ENCODE measurements at places on chromosomes 11 and 22.

DNA sequence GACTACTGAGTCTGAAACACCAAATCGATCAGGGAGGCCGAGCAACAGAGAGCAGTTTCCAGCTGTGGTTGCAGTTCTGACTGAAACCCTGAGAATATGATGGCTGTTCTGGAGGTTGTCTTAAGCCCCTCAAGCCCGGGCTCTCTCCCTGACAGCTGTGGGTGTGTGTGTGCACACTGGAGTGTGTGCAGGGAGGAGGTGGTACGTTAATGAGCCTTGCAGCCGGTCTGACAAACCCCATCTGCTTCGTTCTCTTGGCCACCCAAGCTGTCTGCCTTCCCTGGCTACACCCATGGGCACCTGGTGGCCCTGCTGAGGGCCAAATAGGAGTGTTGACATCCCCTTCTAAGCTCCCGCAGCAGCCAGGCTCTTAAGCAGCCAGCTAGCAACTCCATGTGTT is 189.8 kb downstream of the KIRREL3 start:
- DNase-seq, result no peak

GRCh38 chr11:17412488-17413180 is 24.2 kb upstream of the KCNJ11 start:
- no peak for DNase-seq

GRCh38 chr11:833114-833791 is 501 bp downstream of the CD151 start:
- no peak for DNase-seq

DNA sequence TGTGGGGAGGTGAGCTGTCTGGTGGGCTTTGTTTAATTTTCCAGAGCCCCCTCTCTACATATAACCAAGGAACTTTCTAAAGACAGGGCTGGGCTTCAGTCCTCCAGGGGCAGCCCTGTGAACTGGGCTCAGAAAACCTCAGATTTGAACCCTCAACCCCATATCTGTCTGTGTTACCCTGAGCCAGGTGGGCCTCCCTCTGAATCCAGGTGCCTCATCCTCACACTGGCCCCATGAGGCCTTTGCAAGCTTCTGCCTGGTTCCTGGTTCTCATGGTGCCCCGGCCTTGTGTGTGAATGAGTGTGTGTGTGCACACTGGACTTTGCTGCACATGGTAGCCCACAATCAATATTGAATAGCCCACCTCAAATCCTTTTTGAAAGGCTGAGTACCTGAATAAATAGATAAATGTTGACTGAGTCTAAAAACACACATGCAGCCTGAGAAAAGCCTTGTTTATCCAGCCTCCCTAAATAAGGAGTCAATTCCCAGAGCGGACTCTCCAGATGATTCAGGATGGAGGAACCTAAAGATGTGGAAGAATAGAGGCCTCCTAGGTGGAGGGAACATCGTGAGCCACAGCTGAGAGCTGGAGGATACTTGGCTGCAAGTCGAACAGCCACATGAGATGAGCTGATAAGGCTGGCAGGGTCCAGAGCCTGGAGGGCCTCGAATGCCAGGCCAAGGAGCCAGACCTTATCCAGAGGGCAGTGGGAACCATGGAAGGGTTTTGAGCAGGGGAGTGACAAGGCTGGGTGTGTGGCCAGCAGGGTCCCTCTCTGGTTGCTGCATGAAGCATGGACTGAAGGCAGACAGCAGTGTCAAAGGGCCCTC is 28.1 kb upstream of the P2RY2 start:
- DNase-seq, result no peak

DNA sequence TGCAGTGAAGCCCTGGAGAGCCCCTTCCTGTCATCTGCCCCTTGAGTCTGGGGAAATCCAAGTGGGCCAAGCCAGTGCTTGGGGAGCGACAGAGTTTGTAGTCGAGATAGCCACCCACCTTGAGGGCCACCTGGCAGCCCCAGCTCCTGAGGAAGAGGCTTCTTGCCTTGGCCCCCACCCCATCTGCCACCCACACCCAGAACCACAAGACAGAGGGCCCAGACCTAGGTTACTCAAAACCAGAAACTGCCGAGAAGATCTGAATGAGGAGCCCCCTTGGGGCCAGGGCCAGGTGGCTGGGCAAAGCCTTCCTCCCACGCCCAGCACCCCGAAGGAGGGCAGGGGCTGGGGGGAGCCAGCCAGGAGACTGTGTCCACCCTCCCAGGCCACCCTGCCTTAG is 18.8 kb upstream of the PRR5 start:
- DNase-seq, result no peak

DNA sequence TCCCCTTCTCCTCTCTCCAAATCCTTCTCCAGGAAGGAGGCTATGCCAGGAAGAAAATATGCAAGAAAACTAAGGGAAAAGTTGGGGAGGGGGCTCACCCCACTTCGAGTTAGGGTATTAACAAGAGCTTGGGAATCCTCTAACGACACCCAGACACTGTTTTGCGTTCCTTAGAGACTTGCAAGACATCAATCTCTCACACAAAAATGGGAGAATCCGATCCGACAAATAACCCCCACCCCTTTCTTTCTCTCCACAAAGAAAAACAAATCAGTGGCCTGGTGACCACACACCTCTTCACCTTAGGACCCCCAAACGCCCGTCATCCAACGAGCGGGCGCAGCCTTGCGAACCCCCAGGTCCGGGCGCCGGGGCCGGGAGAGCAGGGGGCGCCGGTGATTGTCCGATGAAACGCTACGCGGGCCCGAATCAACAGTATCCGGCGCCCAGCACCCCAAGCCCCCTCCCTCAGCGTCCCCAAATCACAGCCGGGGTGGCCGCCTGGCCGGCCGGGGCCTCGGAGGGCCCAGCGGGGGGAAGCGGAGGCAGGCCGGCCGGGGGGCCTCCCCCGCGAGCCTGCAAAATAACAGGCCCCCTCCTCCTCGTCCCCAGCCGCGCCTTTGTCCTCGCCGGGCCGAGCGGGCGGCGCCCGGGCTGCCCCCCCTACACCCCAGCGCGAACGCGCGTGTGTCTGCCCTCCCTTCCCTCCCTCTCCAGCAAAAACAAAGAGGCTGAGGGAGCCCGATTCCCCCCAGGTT is 690 bp downstream of the CSNK1E start:
- peak; percentile 33 for DNase-seq

DNA sequence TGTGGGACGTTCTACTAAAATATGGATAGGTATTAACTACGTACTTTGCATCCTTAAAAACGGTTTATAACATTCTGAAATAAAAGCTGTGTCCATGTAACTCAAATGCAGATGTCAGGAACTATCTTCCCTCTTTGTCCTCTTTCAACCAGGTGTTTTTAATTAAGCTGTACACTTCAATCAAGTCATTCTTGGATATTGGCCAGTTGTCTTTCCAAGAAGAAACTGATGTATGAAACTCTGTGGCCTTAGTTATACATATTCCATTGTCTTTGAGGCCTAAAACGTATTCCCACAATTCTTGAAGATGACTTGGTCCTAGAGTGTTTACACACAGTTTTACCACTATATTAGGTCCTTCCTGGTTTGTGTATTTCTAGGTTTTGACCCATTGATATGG is 249.0 kb upstream of the CNTN5 start:
- DNase-seq, result no peak

DNA sequence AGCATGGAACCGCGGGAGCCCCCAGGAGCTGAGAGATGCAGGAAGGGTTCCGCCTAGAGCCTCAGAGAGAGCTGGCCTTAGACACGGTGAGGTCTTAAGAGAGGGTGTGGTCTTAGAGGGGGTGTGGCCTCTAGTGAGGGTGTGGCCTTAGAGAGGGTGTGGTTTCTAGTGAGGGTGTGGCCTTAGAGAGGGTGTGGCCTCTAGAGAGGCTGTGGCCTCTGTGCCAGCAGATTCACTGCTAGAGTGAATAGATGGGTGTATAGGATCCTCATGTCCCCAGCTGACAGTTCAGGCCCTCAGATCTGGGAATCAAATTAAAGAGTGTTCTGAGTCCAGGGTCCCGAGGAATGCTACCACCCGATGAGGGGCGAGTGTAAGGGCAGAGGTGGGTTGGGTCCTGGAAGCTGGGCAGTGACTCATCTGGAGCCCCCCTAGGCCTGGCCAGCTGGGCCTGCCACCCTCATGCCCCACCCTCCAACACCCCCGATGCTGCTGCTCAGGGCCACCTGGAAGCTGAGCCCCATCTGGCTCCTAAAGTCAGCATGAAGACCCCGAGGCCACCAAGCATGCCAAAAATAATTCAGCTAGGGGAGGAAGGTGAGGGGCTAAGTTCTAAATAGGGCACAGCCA is 49.5 kb downstream of the IGF2 start:
- DNase-seq, result no peak

- no peak for DNase-seq
These were observed 23.8 kb downstream of the IGHMBP2 start for GRCh38 chr11:68927280-68928135.

DNA sequence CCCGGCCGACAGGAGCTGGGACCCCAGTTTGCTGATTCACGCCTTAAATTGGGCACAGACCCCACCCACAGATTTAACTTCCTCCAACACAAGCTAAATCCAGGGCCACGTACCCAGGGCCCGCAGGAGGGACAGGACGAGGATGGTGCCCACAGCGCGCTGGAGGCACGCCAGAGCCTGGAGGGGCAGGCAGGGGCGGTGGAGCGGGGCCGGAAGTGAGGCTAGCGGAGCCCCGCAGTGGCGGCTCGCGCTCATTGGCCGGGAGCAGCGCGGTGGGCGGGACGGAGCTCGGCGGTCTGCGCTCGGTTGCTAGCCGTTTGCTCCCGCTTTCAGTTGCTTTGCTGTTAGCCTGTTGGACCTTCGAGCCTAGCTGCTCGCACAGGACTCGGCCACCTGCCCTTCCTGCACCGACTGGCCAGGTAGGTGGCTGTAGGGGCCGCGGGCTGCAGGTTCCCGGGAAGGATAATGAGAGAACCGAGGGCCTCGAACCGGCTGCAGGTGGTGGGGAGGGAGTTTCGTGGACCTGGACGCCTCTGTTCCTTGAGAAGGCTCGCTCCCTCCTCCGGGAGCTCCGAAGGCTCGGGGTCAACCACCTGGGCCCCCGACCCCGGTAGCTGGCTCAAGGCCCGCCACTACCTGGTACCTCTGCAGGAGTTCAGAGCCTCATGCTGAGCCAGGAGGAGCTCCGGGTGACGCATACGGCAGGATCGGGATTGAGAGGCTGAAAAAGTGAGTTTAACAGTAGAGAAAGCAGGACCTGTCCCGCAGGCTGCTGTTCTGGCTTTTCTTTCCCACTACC is at the start of gene CCDC134:
Gene CCDC134, plus strand, starts transcription at position 332 of the 799 bp plus-strand sequence. CDS start 8,212 bp downstream, outside the sequence.
- DNase-seq, result peak; percentile 74

DNA sequence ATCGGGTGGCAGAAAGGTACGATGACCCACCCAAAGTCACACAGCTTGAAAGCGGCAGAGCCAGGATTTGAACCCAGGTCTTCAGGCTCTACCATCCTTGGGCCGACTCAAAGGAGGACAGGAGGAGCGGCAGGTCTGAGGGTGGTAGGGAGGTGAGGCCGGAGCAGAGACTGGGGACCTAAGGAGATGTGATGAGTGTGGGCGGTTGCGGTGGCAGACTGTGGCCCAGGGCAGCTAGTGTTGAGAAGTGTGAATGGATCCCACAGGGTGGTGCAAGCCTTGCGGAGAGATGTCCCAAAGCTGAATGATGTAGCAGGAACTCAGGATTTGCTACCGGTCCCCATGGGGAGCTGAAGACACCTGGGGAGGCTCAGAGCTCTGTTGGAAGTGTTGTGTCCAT is 180.2 kb downstream of the MYO18B start:
- DNase-seq, result no peak

DNA sequence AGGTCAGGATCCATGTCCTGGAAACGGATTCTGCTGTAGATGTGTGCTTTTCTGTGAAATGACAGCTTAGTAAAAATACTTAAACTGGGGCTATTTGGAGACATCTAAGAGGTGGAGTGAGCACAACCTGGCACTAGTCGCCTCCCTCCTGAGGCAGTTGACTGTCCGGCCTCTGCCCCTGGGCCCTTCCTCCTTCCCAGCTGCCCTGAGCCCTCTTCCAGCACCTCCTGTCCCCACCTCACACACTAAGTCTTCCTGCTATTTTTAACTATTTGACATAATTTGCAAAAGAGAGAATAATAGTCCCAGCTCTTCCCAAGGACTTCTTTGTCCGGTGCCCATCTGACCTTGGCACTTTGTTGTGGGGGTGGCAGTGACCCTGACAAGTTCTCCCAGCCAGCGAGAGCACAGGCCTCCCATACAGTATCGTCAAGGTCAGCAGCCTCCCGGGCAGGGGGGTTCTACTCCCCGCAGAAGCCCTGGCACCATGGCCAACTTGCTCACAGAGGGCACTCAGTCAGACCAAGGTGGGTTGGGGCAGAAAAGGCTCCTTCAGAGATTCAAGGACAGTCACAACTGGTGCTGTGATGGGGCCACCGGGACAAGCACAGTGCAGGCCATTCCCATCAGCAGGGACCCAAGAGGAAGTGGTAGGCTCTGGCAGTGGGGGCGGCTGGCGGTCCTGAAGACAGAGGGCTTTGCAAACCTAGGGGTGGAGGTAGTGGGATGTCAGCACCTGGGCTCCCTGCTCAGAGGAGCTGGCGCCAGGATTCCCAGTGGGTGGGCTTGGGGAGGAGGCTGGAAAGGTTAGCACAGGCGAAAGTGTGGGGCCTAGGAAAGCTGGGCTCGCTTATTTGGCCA is 5.5 kb upstream of the NEAT1 start:
- DNase-seq, result no peak

GRCh38 chr11:9030601-9031000 is 26.8 kb upstream of the NRIP3 start:
- no peak for DNase-seq

DNA sequence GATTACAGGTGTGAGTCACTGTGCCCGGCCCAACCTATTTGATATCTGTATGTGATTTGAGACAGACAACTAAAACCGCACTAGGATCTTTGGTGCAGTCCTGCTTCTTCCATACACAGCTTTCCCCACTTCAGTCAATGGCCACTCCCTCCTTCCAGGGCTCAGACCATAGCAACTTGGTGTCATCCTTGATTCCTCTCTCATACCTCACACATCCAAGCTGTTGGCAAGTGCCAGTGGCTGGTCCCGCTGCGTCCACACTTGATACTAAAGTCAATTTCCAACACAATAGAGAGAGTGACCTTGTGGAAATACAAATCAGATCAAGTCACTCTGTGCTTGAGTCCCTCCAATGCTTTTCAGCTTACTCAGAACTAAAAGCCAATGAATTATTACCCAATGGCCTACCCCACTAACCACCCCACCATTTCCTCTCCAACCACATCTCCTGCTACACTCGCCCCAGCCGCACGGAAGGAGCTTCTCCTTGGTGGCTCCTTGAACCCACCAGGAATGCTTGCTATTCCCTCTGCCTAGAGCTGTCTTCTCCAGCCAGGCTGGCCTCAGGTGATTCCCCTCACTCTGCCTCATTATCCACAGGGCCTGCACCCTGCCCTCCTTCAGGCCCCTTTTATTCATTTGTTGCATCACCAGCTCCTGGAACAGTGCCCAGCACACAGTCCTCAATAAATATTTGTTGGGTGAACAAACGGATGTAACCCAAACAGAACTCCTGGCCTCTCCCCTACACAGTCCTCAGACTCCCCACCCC is 12.9 kb downstream of the ABTB2 start:
- no peak for DNase-seq

GRCh38 chr11:47333526-47333845 is 19.0 kb downstream of the MYBPC3 start:
- no peak for DNase-seq

- no peak for DNase-seq
These were observed 236.1 kb downstream of the NXPE2 start for GRCh38 chr11:114914231-114915005.

GRCh38 chr11:112310419-112310818 is 49.8 kb upstream of the PLET1 start:
- no peak for DNase-seq

Data from stimulated activated CD8-positive, alpha-beta memory T cell treated with anti-CD3 and anti-CD28 coated beads, Interleukin-7, amount 100 ng/mL, for 1 hour (primary cell).